Stimulated activated CD8-positive, alpha-beta memory T cell treated with anti-CD3 and anti-CD28 coated beads, Interleukin-2, amount 100 ng/mL, for 1 hour (primary cell): ENCODE measurements at places on chromosomes 5 and 9.

GRCh38 chr5:62592558-62592957 lies 13.9 kb downstream of the LRRC70 start:
- DNase-seq, result no peak

- no peak for DNase-seq
These were observed 84.1 kb downstream of the TLE1 start for GRCh38 chr9:81605170-81605670.

- no peak for DNase-seq
These were observed 718 bp downstream of the DEPDC1B start for GRCh38 chr5:60699288-60699608.

GRCh38 chr5:161804263-161804662 lies 43.7 kb upstream of the GABRA1 start:
- DNase-seq, result no peak

GRCh38 chr9:89734600-89735041 lies 129.8 kb downstream of the GADD45G start:
- DNase-seq, result no peak

DNA sequence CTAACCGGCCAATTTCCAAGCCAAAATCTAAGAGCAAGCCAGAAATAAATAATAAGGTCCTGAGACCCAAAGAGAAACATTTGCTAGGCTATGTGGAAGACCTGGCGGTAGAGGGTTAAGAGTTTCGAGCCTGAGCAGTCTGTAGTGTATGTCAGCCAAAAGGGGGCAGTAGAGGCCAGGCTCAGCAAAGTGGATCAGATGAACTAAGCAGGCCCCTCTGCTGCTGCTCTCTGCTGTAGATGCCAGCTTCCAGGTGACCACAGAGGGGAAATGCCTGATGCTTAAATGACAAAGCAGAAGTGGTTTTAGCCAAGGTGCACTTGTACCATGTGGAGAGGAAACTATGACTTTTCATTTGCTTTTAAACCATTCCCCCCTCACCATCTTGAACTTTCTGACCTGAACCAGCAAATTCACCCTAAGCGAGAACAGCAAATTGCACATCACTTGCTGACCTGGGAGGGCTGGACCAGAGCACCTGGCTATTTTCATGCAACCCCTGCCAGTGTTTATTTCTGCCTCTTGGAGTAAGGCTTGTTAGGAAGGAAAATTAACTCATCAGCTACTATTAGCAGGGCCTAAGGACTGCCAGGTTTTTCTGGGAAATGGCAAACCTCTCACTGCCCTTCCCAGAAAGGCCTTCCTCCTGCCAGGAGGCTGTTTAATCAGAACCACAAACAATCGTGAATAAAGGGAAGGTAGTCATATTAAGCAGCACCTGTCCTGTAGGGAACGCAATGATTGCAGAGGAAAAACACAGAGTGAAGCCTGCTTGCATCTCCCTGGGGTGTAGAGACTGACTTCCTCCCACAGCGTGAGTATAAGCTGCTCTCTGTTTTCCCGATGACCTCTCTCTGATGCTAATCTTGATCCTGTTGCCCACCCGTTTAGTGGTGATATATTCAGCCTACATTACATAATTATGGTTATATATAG lies 818.2 kb downstream of the TLR4 start:
- DNase-seq, result no peak

- DNase-seq, result no peak
These were observed 290.0 kb downstream of the ACTL7B start for GRCh38 chr9:108565651-108566378.

GRCh38 chr5:89604342-89604741 lies 721.4 kb upstream of the MEF2C start:
- DNase-seq, result no peak

GRCh38 chr9:127249877-127250276 lies 14.7 kb upstream of the GARNL3 start:
- no peak for DNase-seq

GRCh38 chr5:36305571-36306326 lies 4.0 kb upstream of the RANBP3L start:
- DNase-seq, result no peak

- DNase-seq, result no peak
These were observed 120.4 kb downstream of the C9orf152 start for GRCh38 chr9:110087605-110088004.

DNA sequence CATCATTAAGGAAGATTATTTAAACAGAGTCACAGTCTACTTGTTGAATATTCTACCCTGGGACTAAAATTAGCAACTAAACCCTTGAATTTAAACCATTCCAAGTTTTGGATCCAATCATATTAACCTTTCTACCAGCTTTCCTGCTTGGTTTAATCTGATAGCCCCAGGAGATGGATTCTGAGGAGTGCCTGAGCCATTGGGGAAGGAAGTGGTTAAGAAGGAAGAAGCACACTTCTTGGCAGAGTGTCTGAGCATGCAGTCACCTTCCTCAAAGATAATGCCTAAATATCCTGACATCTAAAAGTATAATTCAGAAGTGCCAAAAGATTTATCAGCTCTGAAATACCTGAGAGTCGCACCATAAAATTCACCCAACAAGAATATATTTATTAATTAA lies 74.1 kb upstream of the SNCAIP start:
- DNase-seq, result no peak

GRCh38 chr9:98927724-98928123 lies 16.0 kb upstream of the COL15A1 start:
- no peak for DNase-seq
